ENCODE measurements at places on chromosomes 6 and 20. TPM values are rescaled to one million over a fixed set of nuclear protein-coding genes. Genes with fewer than 3 reads are reported as not detected.

The EDN3 gene
- 12.9 TPM for total RNA-seq

The PBOV1 gene
- not detected for total RNA-seq

The PHF20 gene
- 45.9 TPM for total RNA-seq

DNA sequence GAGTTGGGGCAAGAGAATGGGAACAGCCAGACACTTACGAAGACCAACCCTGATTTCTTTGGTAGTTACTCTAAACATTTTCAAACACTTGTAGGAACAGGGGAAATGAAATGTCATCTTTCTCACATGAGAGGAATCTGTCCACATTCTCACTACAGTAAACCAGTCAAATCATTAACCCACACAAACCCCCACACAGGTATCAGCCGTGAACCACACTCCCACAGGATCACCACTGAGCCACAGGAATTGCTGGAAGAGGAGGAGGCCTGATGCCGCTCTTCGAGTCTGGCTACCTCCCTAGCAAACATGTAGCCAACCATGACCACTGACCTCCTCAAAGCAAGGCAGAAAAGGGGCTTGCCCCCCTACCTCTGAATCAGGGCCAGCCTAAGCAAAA, 6.9 kb upstream of the RSPO3 start:
- H3K27me3 ChIP-seq, result no peaks in the 10 kb centered on the region
- H3K4me1 ChIP-seq, result peaks cover 20% of the 10 kb centered on the region
- H3K4me3 ChIP-seq, result no peak overlapping the region
- H3K27ac ChIP-seq, result no peak overlapping the region
- no peak for DNase-seq

- no peak overlapping the region for H3K4me3 ChIP-seq
- H3K27ac ChIP-seq, result no peak overlapping the region
- no peak for DNase-seq
Measured at GRCh38 chr20:58822149-58822548, 28.6 kb downstream of the GNAS-AS1 start.

Data from esophagus muscularis mucosa (tissue), 4 donors.